ENCODE measurements at places on chromosomes 4 and X. TPM values are rescaled to one million over a fixed set of nuclear protein-coding genes. Genes with fewer than 3 reads are reported as not detected.

The AKAP4 gene
- total RNA-seq = not detected

The ARHGAP36 gene
- total RNA-seq = 0.37 TPM

The FAM3A gene
- total RNA-seq = 22.8 TPM

The TLR2 gene
- total RNA-seq = 0.90 TPM

The CXorf38 gene
- total RNA-seq = 10.5 TPM

The ZNF41 gene
- total RNA-seq = 2.5 TPM

DNA sequence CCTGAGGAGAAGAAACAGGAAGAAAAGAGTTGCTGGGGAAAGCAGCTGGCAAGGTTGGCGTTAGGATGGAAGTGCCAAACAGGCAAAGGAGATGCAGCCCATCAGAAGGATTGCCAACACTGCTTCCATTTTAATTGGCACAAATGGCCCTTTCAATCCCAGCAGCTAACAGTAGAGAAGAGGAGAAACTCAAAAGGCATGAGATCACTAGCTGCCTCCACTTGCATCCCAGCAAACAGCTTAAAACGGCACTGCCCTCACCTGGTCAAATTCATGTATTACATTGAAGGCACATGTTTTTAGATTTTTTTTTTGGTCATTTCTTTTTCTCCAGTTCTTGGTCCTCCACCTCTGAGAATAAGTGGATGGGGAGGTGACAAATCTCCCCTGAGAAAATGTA, 14.9 kb upstream of the LOC101059915 start:
- no peaks in the 10 kb centered on the region for H3K4me1 ChIP-seq
- H3K36me3 ChIP-seq = 0 out of 3 replicates have a peak, but pooled peaks cover 1% of the 10 kb centered on the region
- DNase-seq = no peak
- no peak overlapping the region for H3K27ac ChIP-seq

- peaks cover 2% of the 10 kb centered on the region for H3K4me1 ChIP-seq
- H3K4me3 ChIP-seq = peak overlapping the region; percentile 47
- peaks cover 2% of the 10 kb centered on the region for H3K36me3 ChIP-seq
- H3K27ac ChIP-seq = no peak overlapping the region
- DNase-seq = no peak
- no peaks in the 10 kb centered on the region for H3K27me3 ChIP-seq
These were observed 11.4 kb downstream of the WDFY3 start for GRCh38 chr4:84954982-84955567.

DNA sequence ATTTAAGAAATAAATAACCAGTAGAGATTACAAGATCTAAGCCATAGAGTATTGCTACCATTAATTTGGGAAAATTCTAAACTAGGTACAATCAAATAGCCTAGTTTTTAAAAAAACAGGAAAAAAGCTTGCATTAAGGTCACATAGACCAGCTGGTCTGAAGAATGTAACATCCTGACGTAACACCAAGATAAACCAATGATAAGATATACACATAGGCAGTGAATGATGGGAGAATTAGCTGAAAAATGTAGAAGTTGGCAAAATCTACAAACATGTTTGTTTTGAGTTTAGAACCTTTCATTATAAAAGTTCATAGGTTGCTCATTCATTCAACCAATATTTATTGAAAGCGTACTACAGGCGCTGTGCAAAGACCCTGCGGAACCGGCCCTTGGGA, 120.0 kb downstream of the SH3RF1 start:
- peaks cover 4% of the 10 kb centered on the region for H3K36me3 ChIP-seq
- no peaks in the 10 kb centered on the region for H3K4me1 ChIP-seq
- H3K27ac ChIP-seq = no peak overlapping the region
- H3K4me3 ChIP-seq = no peak overlapping the region

DNA sequence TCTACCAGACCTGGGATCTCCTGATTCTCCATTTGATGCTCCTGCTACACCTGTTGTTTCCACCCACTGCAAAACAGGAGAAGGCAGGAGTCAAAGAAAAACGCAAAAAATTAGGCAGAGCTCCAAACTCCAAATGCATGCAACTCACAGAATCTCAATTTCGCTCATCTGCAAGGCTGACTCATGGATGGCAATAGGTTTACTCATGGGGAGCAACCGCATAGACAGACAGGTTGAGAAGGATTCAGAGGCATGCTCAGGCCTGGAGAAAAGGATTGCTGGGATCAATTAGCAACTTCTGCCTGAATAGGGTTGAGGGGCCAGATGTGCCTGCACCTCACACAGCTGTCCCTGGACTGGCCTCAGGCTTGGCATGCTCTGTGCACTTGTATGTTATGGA, 231.0 kb downstream of the LDB2 start:
- H3K4me3 ChIP-seq = no peak overlapping the region
- peaks cover 14% of the 10 kb centered on the region for H3K36me3 ChIP-seq
- no peaks in the 10 kb centered on the region for H3K27me3 ChIP-seq
- H3K4me1 ChIP-seq = peaks cover 3% of the 10 kb centered on the region
